ENCODE measurements at places on chromosomes 6 and 20.

DNA sequence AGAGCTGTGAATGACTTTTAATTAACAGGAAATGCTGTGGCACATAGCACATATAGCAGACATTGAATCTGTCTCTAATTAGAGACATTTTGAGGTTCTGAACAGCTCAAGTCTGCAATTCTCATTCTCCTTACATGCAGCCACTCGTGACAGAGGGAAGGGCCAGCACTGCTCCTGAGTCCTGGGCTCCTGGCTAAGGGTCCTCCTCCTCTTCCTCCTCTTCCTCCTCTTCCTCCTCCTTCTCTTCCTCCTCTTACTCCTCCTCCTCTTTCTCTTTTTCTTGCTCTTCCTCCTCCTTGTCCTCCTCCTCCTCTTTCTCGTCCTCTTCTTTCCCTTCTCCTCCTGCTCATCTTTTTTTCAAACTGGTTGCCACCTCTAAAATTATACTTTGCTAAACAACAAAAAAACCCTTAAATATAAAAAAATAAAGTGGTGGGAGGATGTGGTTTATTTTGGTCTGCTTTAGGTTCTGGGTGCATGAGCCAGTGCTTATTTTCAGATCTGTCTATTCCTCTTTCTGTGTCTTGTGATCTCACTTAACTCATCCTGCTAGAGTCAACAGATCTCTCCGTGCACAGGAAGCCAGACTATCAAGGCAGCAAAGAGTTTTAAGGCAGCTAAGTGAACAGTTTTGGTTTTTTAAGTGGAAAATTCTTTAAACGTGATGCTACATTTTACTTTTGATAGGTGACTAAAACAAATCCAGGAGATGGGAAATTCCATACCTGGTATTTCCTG, 159.3 kb downstream of the CD83 start:
- no peak for DNase-seq

DNA sequence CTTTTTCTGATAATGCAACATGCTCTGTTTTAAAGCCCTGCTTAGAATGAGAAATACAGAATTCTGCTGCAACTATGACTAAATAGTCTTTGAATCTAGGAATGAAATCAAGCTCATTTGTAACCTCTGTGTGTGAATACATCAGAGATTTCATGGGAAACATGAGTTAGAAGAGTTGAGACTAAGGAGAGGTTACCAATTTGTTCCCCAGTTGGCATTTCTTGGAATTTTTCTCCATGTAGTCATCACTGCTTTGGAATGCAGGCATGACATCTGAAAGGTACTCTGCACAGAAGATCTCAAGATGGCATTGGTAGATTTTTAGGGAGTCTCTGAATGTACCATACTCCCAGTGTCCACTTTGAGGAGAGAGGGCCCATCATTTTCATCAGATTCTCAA, 237.2 kb downstream of the TFAP2A start:
- DNase-seq: no peak

DNA sequence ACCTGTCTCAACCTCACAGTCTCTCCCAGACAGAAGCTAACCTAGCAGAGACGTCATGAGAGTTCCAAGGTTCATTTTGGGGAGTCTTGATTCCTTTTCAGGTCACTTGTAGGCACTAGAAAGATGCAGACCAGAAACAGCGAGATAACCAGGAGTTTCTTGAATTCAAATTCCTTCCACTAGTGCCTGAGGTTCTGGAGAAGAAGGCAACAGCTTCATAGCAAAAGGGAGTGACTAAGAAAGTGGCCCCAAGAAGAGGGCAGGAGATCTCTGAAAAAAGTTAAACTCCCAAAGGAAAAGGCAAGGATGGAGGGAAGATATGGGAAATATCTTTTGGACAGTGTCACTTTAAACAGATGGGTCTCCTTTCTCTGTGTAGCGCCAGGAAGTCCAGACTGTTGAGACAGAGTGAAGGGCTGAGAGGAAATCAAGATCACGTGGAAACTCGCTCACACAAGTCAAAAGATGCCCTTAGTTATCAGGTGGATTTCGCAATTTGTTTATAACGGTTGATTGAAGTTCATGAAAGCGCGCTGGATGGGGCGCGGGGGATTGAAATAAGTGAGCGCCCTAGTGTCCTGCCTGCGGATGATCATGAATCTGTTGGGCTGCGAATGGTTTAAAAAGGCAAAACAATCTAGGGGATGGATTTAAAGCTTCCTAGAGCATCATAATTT, 4.8 kb upstream of the PRSS16 start:
- no peak for DNase-seq

- DNase-seq: no peak
Measured at GRCh38 chr6:4794140-4794707, 18.0 kb downstream of the CDYL start.

DNA sequence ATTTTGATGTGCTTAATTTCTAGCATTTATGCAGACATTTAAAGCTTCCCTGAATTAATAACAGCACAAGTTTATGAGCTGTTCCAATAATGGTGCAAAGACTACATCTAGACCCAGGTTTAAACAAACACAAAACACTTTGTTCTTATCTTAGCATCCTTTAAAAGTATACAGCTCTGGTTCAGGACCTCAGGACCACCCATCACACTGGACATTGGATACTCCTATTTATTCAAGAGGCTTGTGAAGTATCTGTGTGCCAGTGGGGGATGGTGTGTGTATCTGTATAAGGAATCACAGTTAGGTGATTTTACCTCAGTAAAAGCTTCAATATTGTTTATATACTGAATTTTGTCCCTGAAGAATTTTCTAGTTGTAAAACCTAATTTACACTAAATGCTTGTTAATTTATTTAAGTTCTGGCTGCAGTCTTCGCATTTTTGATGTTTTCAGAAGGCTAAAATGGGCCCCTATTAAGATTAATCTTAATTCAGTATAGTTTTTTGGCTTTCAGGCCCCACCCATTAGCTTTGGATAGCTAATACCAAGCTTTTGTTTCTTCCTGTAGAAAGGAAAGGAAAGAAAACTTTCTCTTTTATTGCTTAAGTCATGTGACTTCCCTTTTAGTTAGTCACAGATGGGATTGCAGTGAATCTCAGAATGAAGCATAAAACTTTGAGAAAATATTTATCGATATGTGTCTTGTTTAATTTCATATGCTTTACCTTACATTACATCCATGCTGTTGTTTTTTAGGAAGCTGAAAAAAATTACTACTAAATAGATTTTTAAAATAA, 13.1 kb downstream of the LIN28B start:
- DNase-seq: no peak

GRCh38 chr6:90098001-90098531, 198.6 kb downstream of the BACH2 start:
- DNase-seq: peak; percentile 91

- no peak for DNase-seq
Measured at GRCh38 chr6:865846-866245, 172.9 kb upstream of the EXOC2 start.

DNA sequence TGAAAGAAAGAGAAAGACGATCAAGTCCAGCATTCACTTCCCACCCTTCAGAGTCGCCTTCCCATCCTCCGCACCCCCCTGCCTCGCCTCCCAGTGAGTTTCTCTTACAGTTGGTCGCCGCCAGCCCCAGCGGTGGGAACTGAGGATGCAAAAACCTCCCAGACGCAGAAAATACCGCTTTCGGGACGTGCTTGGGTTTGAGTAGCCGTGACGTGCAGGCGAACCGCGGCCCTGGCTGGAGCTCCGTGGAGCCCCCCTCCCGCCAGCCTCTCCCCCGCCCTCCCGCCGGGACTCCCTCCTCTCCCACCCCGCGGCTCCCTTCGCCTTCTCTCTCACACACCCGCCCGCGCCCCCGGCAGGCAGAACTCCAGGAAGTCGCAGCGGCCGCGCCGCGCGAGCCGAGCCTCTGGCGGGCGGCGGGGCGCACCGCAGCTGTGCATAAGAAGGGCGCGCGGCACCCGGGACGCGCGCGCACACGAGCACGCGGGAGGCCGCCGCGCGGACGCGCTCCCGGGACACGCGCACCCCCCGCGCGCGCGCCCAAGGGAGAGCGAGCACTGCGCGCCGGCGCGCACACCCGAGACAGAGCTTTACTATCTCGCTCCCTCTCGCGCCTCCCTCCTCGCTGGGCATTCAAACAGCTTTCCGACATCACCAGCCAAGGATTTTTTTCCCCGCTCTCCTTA, at the start of gene ADGRB3:
Gene ADGRB3, plus strand, starts transcription at position 557 of the 686 bp plus-strand sequence. CDS start 3,394 bp downstream, outside the sequence.
- DNase-seq: peak; percentile 79

- no peak for DNase-seq
Measured at GRCh38 chr20:61937963-61938838, 127.5 kb downstream of the TAF4 start.

DNA sequence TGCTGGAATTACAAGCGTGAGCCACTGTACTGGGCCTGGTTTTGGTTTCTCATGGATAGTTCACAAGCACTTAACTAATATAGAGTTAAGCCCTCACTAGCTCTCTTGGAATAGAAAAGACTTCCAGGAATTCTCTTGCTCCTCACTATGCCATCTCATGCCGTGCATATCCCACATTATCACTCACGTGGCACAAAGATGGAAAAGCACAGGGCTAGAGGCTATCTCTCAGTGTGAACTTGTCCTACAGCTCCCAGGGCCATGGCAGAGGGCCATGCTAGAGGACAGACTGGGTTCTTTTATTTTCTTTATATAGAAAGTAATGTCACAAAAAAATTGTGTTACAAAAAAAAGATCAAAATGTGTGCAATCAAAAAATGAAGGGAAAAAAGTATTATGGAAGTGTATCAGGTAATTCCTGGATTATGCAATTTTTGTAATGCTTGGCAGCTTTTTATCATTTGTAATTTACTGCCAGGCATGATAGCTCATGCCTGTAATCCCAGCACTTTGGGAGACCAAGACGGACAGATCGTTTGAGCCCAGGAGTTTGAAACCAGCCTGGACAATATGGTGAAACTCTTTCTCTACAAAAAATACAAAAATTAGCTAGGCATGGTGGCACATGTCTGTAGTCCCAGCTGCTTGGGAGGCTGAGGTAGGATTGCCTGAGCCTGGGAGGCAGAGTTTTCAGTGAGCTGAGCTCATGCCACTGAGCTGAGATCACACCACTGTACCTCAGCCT, 6.4 kb upstream of the SLC2A12 start:
- no peak for DNase-seq

DNA sequence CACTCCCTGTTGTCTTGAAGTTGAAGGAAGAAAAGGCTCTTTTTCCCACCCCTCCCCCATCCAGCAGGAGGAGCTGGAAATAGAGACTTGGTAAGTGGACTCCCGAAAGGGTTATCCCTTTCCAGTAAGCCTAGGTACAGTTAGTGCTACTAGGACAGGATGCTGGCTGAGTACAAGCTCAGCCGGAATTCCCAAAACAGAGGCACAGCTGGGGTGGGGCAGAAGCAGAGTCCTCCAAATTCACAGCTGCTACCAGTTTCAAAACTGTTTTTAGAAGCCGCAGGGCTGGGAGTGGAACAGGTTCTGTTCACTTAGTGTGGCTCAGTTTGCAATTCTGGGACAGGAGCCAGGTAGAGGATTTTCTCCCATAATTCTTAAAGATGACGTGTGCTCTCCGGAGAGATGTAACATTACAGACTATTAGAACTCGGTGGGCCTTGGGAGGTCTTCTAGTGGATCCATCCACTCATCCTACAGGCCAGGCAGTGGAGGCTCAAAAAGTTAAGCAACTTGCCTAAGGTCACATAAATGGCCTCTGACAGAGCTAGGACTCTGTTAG, 19.0 kb upstream of the UTRN start:
- DNase-seq: peak; percentile 84

- DNase-seq: no peak
Measured at GRCh38 chr6:155260686-155261085, 3.1 kb upstream of the CLDN20 start.

- no peak for DNase-seq
Measured at GRCh38 chr6:25550631-25551030, 101.4 kb upstream of the SCGN start.

GRCh38 chr20:17940224-17940971, 28.2 kb downstream of the SNX5 start:
- DNase-seq: no peak

DNA sequence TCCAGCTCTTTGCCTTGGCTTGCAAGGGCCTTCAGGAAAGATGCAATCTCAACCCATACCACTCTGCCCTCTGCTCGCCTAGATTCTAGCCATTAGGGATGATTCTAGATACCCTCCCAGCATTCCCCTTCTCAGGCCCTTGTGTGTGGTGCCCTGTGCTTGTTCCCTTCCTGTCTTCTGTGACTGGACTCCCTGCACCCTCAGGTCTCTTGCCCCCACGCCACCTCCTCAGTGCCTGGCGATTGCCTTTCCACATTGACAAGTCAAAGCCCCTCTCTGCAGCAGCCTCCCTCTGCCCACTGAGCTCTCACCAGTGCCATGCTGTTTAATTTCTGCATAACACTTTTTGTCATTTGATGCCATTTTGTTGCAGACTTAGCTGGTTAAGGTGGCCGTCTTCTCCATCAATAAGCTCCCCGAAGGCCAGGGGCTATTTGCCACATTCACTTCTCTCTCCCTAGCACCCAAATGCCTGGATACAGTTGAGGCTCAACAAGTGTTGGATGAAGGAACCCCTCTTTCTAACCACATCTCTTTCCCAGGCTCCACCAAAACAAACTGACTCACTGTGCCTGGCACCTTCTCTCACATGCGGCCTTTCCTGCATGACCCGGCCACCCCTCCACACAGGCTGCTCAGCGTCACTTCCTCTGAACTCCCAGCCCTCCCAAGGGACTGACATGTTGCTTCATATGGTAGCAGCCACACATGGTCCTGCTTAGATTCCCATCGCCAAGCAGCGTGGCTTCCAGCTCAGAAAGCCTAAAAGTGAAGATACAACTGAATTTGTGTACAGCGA, 4.6 kb upstream of the TXNDC5 start:
- peak; percentile 98 for DNase-seq

GRCh38 chr6:36793913-36794712, 45.1 kb downstream of the CPNE5 start:
- no peak for DNase-seq

DNA sequence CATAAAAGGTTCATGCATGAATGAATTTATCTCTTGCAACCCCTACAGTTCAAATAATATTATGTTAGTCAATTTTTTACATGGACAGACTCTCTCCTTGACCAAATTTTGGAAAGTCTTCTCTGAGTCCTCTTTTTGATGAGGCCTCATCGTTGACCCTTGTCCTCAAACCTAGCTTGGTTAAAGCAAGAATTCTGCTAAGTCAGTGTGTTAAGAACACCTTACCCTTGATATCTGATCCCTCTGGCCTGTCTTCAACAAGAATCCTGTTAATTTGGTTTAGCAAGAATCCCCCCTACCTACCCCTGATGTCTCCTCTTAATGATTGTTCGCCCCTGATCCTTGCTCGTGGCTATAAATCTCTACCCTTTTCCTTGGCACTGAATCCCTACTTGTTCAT, 301.4 kb downstream of the LAMA2 start:
- no peak for DNase-seq

- no peak for DNase-seq
Measured at GRCh38 chr20:33337119-33337518, 54.1 kb downstream of the BPIFB1 start.

GRCh38 chr6:53240139-53240538, 91.5 kb upstream of the GCM1 start:
- no peak for DNase-seq

DNA sequence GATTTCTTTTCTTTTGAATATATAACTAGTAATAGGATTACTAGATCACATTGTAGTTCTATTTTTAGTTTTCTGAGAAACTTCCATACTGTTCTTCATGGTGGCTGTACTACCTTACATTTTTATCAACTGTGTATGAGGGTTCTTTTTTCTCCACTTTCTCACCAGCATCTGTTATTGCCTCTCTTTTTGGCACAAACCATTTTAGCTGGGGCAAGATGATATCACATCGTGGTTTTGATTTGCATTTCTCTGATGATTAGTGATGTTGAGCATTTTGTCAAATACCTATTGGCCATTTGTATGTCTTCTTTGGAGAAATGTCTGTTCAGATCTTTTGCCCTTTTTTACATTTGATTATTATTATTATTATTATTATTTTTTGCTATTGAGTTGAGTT, 86.1 kb upstream of the TCF21 start:
- no peak for DNase-seq

GRCh38 chr6:13349811-13350506, 21.6 kb upstream of the TBC1D7 start:
- DNase-seq: no peak
